Activated CD4-positive, alpha-beta T cell treated with anti-CD3 and anti-CD28 coated beads, Interleukin-2, amount 50 U/mL, for 1 hour (primary cell): ENCODE measurements at places on chromosomes 7 and 10.
A peak's percentile ranks its signal among the peaks of the same experiment; 100 is the strongest.

GRCh38 chr7:134071355-134072331 lies 55.5 kb upstream of the LRGUK start:
- no peak for DNase-seq

DNA sequence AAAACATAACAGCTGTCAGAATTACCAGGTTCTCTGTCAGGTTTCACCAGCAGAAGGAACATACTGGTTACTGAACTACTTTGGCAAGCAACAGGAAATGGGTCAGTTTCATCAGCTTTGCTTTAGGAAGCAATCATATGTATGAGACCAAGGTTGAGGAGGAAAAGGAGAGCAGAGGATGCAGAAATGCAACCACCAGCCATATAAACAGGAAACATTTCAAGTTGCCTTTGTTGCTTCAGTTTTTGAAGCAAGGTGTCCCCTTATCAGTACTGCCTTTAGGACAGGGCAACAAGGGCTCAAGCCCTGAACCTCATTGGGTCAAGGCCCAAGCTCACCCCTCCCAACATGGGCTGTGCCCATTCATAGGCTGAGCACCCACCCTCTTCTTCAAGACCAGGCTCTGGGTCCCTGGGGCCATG lies 10.2 kb downstream of the HIPK2 start:
- DNase-seq, result no peak

- DNase-seq, result no peak
Measured at GRCh38 chr7:104979167-104979841, 34.7 kb upstream of the KMT2E start.

GRCh38 chr7:40700653-40701421 lies 566.0 kb downstream of the SUGCT start:
- DNase-seq, result peak; percentile 2

DNA sequence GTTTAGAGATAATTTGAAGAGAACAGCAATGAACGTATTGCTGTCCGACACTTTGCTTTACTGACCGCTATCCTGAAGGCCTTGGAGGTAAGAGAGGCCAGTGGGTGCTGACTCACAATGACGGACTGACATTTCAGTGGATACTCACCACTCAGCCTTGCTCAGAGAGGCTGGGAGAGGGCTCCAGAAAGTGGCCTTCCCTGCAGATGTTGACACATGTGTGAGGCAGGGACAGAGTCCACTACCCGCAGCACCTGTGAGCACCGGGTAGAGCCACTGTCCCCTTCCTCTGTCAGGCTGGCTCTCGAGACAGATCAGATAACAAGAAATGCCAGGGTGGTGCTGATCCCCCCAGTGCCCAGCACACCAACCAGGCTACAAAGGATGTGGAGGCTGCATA lies 75.0 kb downstream of the GPR26 start:
- DNase-seq, result no peak
